B cell (primary cell): ENCODE measurements at places on chromosomes 16 and 17. TPM values are rescaled to one million over a fixed set of nuclear protein-coding genes. Genes with fewer than 3 reads are reported as not detected.

TLCD2 gene
- not detected in 2 replicates for total RNA-seq

GRCh38 chr17:48444516-48445247 is 14.7 kb upstream of the SKAP1 start:
- peak overlapping the region; percentile 28 for H3K4me3 ChIP-seq
- H3K36me3 ChIP-seq, result no peaks in the 10 kb centered on the region
- H3K27me3 ChIP-seq, result no peaks in the 10 kb centered on the region
- no peak overlapping the region for H3K27ac ChIP-seq
- peaks cover 66% of the 10 kb centered on the region for H3K4me1 ChIP-seq

GHDC gene
- 41.5 and 41.9 TPM in 2 replicates for total RNA-seq

NR1D1 gene
- 6.7 and 6.8 TPM in 2 replicates for total RNA-seq

CCL16 gene
- not detected in 2 replicates for total RNA-seq

TAC4 gene
- not detected in 2 replicates for total RNA-seq

DNA sequence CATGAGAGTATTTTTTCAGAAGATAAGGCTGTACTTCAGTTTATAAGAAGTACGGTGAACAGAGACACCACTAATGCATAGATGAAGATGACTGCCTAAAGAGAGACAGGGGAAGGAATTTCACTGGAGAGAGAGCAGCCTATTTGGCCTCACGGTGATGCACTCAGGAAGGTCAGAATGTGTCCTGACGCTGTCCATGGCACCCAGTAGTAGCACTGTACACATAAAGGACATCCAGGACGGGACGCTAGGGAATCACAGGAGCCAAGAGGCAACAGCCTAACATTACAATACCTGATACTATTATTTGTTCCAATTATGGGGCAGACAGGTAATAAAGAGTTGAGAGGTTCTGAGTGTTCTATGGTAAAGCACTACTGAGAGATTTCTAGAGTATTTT is 24.9 kb upstream of the LRRC37A start:
- H3K27ac ChIP-seq, result no peak overlapping the region
- peaks cover 10% of the 10 kb centered on the region for H3K4me1 ChIP-seq
- no peak overlapping the region for H3K4me3 ChIP-seq

DNA sequence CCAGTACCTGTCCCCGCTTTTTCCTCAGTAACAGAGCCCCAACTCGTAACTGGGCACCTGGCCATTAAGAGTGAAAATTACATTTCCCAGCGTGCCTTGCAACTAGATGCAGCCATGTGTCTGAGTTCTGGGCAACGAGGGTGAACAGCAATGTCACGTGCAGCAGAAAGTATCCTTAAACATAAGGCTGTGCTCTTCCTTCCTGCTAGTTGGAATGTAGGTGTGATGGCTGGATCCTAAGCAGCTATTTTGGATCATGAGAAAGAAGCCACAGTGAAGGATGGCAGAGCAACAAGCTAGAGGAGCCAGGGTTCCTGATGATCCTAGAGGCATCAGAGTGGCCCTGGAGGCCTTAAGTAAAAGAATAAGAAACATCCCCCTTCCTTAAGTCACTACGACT is 36.0 kb downstream of the ACTG1 start:
- H3K27me3 ChIP-seq, result no peaks in the 10 kb centered on the region
- DNase-seq, result no peak
- H3K36me3 ChIP-seq, result no peaks in the 10 kb centered on the region
- H3K4me1 ChIP-seq, result peaks cover 7% of the 10 kb centered on the region
- H3K4me3 ChIP-seq, result no peak overlapping the region
